ENCODE measurements at places on chromosomes 12 and 14.

GRCh38 chr12:89316705-89317139 is 35.6 kb downstream of the DUSP6 start:
- DNase-seq: no peak

- no peak for DNase-seq
These were observed 7.6 kb upstream of the HOXC4 start for GRCh38 chr12:54045868-54046521.

GRCh38 chr12:125201940-125202339 is 136.7 kb downstream of the AACS start:
- DNase-seq: no peak

DNA sequence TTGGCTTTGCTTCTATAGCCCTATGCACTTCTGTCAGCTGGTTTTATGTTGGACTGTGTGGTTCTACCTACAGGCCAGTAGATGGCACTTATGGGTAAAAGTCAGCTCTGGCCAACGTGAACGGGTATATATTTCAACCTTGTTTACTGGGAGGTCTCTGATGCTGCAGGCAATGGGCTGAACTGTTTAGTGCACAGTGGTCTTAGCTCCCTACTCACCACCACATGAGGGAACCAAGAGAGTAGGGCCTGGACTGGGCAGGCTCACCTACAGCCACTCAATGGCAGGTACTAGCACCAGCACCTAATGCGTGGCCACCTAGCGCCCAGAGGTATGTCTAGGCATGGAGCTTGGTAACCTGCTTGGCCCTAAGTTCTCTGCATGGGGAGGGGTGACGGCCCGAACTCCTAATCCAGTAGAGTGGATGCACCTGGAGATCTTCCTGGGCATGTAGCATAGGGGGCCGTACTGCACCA is 481.8 kb downstream of the TMEM117 start:
- DNase-seq: no peak

GRCh38 chr12:27578689-27579372 is 54.8 kb downstream of the PPFIBP1 start:
- DNase-seq: no peak

- no peak for DNase-seq
These were observed 31.3 kb upstream of the PPM1A start for GRCh38 chr14:60217713-60218112.

DNA sequence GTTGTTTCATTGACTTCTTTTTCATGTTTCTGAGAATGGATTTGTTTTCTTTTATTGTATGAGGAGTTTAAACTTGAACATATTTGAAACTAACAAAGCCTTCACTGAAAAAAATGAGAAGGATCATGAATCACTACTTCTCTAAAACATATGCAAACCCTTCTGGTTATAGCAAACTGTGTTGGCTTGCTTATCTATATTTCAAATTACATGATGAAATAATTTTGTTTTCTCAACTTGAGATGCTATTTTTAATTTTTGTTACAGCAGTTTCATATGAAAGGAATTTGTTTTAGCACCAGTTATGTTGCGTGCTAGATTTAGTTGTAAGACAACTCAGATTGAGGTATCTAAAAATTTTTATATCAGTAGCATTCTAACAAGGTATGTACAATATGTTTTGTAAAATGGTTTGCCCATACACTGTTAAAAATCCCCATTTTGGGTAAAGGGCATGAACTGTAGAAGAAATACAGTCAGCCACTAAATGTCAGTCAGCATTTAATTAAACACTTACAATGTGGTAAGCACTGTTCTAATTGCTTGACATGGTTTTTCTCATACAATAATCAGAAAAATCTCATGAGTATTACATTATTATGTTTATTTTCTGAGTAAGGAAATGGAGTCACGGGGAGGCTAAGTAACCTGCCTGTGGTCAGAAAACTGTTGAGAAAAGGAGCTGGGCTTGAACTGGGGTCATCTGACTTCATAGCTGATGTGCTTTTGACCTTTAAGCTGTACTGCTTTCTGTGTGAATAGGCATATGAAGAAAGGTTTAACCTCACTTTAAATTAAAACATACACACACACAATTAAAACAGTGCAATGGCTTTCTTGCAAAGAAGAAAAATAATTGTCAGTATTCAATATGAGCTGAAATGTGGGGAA is 105.7 kb downstream of the PLEKHA5 start:
- no peak for DNase-seq
